ENCODE measurements at places on chromosomes 11 and 22. TPM values are rescaled to one million over a fixed set of nuclear protein-coding genes. Genes with fewer than 3 reads are reported as not detected.
A peak's percentile ranks its signal among the peaks of the same experiment; 100 is the strongest.

VPREB1 gene
- 2.3 TPM for total RNA-seq

PNPLA5 gene
- 0.15 TPM for total RNA-seq

PHLDB1 gene
- total RNA-seq: 0.28 TPM

DNA sequence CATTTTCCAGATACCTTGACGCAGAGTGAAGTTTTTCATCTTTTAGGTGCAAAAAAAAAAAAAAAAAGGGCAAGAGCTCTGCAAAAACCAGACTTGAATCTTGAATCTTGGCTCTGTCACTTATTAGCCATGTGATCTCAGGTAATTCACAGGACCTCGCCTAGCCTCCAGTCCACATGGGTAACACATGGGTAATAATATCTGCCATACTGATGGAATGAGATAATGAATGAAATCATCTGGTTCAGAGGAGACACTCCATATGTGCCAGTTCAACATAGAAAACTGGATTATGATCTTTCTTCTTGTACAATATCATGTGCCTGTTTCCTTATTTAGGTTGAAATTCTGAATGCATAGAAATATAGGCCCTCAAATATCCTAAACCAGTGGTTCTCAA, 8.6 kb upstream of the AMOTL1 start:
- DNase-seq: no peak

FZD4 gene
- total RNA-seq: 0.17 TPM

PPARA gene
- total RNA-seq: 16.4 TPM

LRRC75B gene
- not detected for total RNA-seq

- DNase-seq: peak; percentile 87
These were observed 21.9 kb upstream of the SCN2B start for GRCh38 chr11:118198370-118198769.

OR5A1 gene
- total RNA-seq: not detected

- DNase-seq: no peak
These were observed 287.2 kb downstream of the TMEM135 start for GRCh38 chr11:87324817-87325489.

TMX2 gene
- 66.9 TPM for total RNA-seq

RTN4RL2 gene
- 2.3 TPM for total RNA-seq

C11orf42 gene
- not detected for total RNA-seq

- DNase-seq: no peak
These were observed 117.9 kb downstream of the ATG16L2 start for GRCh38 chr11:72932132-72932570.

DNA sequence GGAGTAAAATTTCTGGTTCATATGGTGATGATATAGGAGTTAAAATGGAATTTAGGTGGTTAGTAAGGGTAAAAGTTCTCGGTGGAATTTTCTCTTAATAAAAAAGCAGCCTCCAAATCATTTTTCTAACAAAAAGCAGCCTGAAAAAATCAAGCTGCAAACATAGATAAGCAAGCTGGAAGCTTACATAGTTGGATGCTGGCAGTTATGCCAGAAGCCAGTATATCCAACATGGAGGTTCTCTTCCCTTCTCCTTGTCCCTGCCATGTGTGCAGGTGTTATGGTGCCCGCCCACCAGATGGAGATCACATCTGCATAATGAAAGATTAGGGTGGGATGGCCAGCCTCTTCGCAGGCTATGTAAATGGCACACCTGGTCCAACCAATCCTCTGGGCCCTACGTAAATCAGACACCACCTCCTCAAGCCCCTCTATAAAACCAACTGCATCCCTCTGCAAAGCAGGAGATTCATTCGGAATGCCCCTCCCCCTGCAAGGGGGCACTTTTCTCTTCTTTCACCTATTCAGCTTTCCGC, 22.4 kb downstream of the PIWIL3 start:
- no peak for DNase-seq

POTEH gene
- 1.2 TPM for total RNA-seq

VSIG10L2 gene
- not detected for total RNA-seq

DNAJB7 gene
- not detected for total RNA-seq

GRCh38 chr11:123564221-123564620, 90.2 kb downstream of the SCN3B start:
- no peak for DNase-seq

CD3D gene
- total RNA-seq: not detected

GRCh38 chr11:34650528-34650927, 29.6 kb downstream of the EHF start:
- DNase-seq: no peak

Data from OCI-LY7 (cell line).